ENCODE measurements at places on chromosomes 4 and X.

- no peak for DNase-seq
Measured at GRCh38 chr4:11158971-11159370, 269.7 kb downstream of the HS3ST1 start.

GRCh38 chr4:48033825-48034413 lies 17.3 kb downstream of the NIPAL1 start:
- peak; percentile 38 for DNase-seq

DNA sequence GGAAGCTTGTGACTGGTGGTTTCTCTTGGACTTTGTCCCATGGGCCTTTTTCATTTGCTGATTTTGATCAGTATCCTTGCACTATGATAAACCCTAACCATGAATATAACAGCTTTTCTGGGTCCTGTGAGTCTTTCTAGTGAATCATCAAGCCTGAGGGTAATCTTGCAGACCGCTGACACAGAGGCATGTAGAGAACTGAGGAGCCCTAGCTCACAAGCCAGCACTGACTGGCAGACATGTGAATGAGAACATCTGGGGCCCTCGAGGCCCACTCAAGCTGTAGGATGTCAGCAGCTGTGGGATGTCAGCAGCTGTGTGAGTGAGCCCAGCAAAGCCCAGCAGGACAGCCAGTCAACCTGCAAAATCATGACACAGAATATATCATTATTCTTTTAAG lies 36.7 kb downstream of the HMGB3 start:
- no peak for DNase-seq

- no peak for DNase-seq
Measured at GRCh38 chr4:41408859-41409593, 128.9 kb upstream of the LIMCH1 start.

GRCh38 chr4:161252520-161253141 lies 911.2 kb downstream of the FSTL5 start:
- DNase-seq, result no peak

DNA sequence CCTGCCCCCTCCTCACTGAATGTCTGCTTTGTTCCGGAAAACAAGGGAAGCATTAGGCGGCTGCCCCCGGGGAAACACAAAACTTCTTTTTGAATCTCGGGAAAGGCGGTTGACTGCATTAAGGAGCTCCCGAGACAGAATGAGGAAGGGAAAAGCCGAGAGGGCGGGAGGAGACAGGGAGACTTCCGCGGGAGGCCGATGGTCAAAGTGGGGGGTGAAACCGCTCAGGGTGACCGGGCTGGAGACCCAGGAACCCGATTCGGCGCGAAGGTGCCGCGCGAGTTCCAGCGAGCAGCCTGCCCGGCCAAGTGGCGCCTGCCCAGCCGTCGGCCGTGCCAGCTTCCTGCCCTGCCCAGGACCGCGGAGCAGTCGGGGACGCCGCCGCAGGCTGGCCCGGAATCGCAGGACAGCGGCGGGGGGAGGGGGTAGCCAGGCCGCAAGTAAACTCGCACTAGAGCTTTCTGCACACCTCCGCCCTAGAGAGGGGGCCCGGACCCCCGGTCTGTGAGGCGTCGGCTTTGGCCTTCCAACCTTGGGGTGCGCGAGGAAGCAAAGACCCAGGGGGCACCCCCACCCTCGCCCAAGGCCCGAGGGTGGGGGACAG lies 55.1 kb upstream of the BCOR start:
- peak; percentile 48 for DNase-seq

DNA sequence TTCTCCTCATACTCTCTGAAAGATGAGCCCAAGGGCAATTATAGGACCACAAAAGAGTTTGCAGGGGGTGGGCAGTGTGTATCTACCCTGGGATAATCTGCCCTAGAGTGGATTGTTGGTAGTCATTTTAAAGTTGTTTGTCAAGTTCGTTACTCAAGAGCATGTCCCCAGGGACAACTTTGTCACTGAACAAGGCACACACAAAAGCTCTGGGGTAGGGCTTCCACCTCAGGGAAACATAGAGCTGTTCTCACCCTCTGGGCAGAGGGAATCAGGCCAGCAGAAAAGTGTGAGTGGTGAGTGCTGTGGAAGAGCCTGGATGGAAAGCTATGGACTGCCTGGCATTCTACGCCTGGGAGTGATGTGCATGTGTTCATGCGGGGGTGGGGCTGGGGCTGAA lies 23.3 kb upstream of the LEF1 start:
- no peak for DNase-seq

Measured in K562 (cell line).